KG1 (cell line): ENCODE measurements at places on chromosomes 7 and 10.

GRCh38 chr10:95466436-95466835 lies 94.7 kb downstream of the SORBS1 start:
- DNase-seq = no peak

- no peak for DNase-seq
Measured at GRCh38 chr7:106178593-106179134, 66.6 kb upstream of the SYPL1 start.

DNA sequence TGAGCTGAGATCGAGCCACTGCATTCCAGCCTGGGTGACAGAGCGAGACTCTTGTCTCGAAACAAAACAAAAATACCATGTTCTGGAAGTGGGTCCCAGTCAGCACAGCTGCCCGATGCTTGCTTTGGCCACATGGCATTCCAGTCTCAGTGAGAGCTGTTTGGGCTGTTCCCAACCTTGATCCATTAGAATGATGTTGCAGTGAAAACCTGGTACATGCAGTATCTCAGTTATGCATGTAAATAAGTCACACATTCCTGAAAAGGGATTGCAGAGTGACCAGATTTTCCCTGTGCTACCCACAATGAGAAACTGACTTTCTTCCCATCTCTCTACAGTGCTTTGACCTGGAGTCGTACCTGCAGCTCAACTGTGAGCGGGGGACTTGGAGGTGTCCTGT lies 15.4 kb downstream of the ZMIZ2 start:
- DNase-seq = no peak

GRCh38 chr10:126052171-126052570 lies 155.8 kb downstream of the FANK1 start:
- DNase-seq = no peak

- no peak for DNase-seq
Measured at GRCh38 chr7:116672596-116673456, 830 bp downstream of the MET start.

DNA sequence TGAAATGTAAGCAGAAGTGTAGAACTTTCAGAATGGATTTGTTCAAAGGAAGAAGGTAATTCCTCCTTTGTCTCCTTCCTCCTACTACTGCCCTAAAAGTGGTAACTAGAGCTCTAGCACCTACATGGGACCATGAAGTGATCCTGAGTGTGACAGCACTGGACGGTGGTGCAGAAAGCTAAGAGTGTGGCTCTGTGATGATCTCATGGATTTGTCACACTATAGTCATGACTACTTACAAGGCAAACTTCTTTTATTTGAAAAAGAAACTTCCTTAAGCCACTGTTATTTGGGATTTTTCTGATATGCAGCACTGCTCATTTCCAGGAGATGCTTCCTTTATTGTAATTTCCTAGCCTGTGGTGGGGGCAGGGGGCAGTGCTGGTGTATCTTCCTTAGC lies 5.8 kb upstream of the FHIP2A start:
- DNase-seq = no peak

DNA sequence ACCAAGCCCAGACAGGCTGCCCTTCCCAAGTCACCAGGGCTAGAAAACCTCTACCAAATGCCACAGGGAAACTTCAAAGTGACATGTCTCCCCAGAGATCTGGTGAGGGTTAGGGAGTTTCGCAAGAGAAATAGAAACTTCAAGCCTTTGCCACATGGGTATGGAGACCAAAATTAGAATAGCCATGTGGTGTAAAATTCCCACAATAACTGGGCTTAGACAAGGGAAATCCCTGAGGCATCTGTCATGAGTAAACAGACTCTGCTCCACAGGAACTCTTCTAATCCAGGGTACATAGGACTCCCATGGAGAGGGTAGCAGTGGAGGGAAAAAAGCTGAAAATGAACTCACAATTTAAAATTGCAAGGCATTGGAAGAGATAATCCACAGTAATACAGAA lies 14.3 kb downstream of the ADAM12 start:
- DNase-seq = no peak

DNA sequence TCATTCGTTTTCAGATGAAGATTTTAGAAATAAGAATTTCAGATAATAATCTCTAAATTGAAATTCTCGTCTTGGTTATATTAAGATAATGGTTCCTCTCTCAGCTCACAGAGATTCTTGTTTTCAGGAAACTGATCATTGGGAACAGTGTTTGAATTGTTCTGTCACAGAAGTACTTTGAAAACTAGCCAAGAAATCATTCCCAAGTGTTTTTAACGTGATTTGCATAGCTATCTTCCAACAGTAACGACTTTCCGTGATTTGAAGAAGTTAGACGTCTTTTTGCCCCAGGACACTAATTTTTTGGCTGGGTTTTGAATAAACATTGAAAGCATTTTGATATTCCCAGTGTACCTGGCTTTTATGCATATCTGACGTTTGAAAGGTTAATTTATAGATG lies 116.0 kb downstream of the CDCA7L start:
- no peak for DNase-seq

GRCh38 chr10:61761825-61762217 lies 99.1 kb downstream of the CABCOCO1 start:
- DNase-seq = peak; percentile 30

- no peak for DNase-seq
Measured at GRCh38 chr7:30083334-30083733, 51.5 kb upstream of the MTURN start.

GRCh38 chr7:154200241-154200640 lies 148.0 kb downstream of the DPP6 start:
- no peak for DNase-seq

DNA sequence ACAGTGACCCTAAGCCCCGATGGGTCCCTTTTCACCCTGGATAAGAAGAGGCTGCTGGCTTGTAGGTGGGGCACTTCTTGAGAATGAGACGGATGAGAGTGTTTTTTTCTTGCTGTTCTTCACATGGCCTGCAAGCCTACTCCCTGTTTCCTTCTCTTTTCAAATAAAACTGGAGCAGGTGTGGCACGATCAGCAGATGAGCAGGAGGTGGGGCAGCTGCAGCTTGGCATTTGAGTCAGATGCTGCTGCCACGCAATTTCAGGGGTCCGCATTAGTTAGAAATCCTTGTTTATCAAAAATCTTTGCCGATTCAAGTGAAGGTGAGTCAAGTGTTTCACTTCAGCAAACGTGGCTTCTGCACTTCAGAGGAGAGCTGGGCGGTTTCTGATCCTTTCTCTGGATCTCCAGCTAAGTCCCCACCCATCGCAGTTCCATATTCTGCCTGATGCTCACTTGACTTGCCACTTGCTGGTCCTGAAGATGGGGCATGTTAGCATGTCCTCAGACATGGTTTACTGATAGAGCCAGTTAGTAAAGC lies 20.8 kb downstream of the WDFY4 start:
- DNase-seq = no peak

GRCh38 chr7:37304921-37305320 lies 143.7 kb downstream of the ELMO1 start:
- no peak for DNase-seq

- DNase-seq = no peak
Measured at GRCh38 chr10:132526676-132527075, 10.9 kb upstream of the INPP5A start.

DNA sequence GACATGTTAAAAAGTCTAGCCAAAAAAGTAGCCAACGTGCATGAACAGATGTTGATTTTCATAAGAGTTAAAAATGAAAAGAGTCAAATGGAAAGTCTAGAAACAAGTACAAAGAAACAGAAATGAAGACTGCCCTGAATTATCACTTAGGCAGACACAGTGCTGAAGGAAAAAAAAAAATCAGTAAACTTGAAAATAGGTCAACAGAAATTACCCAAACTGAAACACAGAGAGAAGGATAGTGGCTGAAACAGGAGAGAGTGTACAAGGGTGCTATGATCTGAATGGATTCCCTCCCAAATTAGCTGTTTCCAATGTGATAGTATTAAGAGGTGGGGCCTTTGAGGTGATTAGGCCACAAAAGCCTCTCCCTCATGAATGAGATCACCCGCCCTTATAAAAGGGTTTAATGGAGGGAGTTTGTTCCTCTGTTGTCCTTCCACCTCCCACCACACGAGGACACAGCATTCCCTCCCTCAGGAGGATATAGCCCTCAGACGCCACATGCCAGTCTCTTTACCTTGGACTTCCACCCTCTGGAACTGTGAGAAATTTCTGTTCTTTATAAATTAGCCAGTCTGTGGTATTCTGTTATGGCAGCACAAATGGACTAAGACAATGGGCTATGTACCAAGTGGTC lies 249.7 kb downstream of the AHR start:
- DNase-seq = no peak

- no peak for DNase-seq
Measured at GRCh38 chr7:128322040-128322643, 21.6 kb downstream of the RBM28 start.

- no peak for DNase-seq
Measured at GRCh38 chr10:61804414-61804813, 97.1 kb upstream of the ARID5B start.

DNA sequence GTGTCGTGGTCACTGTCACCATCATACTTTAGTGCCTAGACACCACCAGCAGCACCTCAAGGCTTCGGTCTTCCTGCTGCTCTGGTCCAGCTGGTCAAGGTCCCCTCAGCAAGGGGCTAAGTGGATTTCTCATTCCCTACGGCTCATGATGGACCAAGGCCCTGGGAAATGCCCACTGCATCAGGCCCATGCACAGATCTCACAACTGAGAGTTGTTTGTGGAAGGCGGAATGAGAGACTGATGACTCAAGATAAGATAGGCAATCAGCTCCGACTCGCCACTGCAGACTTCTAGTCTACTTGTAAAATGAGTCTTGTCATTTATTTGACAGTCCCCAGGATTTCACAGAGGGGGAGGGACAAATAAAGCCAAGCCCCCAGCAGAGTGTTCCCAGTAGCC lies 108.4 kb upstream of the TBX20 start:
- DNase-seq = no peak

GRCh38 chr10:69469976-69470375 lies 18.7 kb downstream of the TSPAN15 start:
- peak; percentile 23 for DNase-seq

DNA sequence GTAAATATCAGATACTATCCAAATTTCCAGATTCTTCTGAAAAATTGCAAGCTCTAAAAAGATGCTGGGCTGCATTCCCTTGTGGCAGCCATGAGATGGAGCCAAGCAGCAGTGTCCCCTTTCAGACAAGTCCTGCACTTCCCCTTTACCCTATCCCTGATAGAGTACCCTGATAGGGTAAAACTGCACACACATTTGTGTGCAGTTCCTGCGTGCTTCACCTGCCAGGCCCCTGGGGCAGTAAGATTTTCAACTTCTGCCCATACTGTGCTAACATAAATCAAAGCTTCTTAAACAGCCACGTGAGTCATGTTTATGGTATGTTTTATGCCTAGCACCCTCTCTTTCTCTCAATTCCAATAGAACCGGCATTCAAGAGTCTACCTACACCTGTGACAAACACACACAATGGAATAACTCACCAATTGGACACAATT lies 52.2 kb downstream of the IFIT5 start:
- no peak for DNase-seq

DNA sequence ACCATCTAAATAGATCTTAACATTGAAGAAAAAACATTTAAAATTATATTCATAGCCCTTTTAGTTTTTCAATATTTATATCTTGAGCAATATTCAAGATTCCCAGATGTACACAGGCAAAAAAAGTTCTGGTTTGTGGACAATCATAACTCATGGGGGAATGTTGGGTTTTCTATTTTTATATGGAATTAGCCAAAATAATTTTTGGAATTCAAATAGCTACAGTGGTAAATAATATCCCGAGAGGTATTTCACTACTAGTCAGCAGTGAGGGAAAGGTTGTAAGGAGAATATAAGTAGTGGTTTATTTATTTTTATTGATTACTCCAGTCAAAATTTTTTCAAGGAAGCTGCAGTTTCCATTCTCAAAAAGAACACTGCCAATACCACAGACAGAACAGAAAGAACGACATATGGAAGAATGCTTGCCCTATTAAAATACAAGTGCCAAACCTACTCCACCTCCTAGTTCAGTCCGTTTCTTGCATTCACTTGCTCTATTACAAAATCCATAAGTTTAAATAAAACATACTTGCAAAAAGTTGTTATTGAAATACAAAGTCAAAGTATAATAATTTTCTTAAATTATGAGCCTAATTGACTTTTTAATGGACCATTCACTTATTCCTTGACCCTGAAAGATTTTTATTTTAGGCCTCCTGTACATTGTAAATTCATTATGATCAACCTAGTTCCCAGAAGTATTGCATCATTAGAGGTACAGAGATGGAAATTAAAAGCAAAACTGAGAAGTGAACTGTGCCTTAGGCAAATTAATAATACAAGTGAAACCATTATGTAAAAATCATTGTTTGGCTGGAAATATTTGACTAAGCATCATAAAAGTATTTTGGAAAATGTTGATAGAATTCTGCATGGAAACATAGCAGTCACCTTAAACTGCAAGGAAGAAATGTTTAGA lies 533.2 kb downstream of the PARD3 start:
- no peak for DNase-seq

- peak; percentile 14 for DNase-seq
Measured at GRCh38 chr7:153193144-153193595, 433.6 kb downstream of the ACTR3B start.

- no peak for DNase-seq
Measured at GRCh38 chr10:36606234-36606839, 519.1 kb upstream of the ANKRD30A start.

- DNase-seq = no peak
Measured at GRCh38 chr10:15836807-15837206, 23.5 kb downstream of the MINDY3 start.

GRCh38 chr7:74612015-74612829 lies 45.3 kb upstream of the GTF2I start:
- DNase-seq = no peak

DNA sequence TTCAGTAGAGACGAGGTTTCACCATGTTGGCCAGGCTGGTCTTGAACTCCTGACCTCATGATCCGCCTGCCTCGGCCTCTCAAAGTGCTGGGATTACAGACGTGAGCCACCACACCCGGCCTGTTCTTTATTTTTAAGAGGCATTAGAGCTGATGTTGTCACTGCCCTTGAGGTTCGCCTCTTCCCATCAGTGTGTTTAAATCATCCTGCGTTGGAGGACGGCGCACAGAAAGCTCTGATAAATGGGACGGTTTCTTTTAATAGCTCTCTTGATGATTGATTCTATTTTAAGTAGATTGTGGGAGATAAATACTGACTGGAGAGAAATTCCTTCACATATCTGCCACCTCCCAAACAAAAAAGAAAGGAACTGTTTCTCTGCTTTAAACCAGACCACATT lies 29.0 kb downstream of the UPP1 start:
- DNase-seq = no peak
